Bone marrow (tissue), 2 donors: ENCODE measurements at places on chromosomes 3 and 15.

DNA sequence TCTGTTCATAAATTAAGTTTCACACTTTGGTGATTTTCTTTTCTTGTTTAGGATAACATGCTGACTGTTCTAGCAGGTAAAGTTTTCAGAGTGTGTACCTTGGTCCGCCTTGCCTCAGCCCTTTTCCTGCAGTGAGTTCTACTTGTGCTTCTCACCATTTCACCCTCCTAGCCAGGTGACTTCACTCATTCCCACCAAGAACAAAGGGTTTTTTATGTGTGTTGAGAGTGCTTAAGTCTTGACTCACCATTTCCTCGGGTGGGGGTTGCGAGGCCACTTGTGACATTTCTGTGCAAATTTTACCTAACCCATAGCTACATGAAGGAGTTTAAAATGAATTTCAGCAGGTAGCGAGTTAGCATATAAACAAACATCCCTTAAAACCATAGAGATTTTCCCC is 81.4 kb downstream of the C3orf38 start:
- DNase-seq = no peak

- no peak for DNase-seq
Measured at GRCh38 chr3:132726341-132726823, 4.2 kb upstream of the NPHP3 start.

GRCh38 chr3:128882719-128883118 is 3.3 kb downstream of the ACAD9 start:
- DNase-seq = no peak

DNA sequence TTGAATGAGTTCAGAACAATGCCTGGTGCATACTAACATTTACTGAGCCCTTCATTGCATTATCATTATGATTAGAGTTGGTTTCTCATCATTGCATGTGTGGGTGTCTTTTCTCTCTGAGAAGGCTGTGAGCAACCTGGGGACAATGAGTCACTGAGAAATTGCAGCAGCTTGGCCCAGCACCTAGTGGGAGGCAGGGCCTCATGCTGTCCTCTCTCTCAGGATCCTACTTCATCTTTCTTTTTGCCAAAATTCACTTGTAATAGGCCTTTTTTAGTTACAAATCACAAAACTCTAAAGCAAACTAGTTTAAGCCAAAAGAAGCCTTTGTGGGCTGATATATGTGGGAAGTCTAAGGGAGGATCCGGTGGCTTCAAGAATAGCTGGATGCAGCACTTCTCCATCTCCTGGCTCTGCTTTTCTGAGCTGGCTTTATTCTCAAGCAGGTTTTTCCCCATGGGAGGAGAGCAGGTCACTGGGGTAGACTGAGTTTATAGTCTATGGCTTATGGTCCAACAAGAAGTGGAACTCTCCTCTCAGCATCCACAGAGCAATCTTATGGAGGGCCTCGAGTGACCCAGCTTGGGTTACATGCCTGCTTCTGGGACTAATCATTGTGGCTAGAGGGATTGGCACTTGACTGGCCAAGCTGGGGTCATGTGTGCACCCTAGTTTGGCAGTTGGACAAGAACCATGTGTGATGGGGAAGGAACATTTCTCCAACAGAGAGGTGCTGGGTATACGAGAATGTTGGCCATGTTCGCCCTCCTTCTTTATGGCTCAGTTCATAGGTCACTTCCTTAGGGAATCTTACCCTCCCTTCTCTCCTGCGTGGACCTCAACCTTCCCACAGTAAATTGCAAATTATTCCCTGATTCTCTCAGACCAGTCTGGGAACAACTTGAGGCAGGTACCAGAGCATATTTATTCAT is 8.7 kb upstream of the CAMK1 start:
- no peak for DNase-seq

DNA sequence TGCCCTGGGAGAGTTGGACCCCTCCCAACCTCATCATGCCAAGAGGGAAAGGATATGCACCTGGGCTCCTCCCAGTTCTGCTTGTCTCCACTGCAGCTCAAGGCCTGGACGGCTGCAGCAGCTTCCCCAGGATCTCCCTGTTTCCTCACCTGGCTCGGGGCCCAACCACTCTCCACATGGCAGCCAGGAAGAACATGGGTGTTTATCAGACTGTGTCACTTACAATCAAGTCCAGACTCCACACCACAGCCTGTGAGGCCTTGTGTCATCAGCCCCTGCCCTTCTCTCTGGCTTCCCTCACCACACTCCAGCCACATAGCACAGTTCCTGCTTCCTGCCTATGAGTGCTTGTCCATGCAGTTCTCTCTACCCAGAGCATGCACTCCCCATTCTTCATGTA is 534.4 kb downstream of the EPHB1 start:
- no peak for DNase-seq

DNA sequence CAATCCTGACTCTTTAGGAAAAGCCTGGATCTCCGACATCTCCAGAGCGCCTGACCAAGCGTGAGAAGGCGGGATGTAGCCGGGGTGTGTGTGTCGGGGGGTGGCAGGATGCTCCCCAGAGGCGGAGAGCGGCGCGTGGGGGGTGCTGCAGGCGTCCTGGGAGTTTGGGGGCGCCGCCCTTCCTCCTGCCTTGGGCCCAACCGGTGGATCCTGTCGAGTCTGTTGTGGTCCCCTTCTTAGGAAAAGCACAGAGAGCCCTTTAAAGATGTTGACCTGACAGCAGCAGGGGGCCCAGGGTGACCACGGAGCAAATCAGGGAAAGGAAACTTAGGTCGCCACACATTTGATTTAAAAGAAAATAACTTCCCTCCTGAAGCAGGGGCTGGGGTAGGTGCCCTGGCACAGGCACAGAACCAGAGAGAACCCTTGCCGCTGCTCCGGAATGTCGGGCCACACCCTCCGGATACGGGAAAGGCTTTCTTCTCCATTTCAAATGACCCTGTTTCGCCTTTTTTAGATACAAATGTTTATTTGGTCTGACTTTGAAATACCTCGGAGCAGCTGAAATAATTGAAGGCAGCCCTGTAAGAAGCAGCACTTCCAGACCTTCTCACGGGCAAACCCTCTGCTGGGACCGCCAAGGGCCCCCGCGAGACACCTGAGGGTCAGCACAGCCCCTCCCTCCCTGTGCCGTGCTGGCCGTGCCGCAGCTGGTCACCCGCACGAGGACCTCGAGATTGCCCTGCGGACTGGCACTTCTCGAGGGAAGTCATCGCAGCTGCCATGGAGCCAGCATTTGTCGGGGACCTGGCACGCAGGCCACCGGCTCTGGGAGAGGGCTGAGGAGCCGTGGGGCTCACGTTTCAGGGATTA is 102.9 kb upstream of the KLF13 start:
- DNase-seq = no peak

DNA sequence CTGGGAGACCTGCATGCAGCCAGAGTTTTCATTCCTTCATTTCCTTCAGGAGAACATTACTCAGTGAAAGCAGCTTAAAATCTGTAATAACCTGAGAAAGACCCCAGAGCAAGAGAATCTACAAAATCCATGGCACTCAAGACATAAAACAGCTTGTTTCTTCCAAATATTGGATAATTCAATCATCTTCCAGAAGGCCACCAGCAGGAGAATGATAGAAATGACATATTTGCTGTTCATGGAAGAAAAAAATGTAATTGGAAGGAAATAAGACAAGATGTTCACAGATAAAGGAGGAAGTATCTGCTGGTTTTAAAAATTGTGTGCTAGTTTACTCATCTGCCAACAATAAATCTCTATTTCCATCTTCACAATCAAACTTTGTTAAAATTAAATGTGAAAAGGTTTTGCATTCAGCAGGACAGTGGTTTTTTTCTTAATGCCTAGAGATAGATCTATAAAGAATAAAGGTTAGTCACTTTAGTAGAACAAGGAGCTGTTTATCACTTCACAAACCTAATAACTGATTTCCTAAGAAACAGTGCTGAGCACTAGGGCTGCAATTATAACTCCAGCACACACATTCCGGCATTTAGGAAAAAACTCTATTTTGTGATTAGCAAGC is 530.8 kb downstream of the NSUN3 start:
- DNase-seq = no peak

DNA sequence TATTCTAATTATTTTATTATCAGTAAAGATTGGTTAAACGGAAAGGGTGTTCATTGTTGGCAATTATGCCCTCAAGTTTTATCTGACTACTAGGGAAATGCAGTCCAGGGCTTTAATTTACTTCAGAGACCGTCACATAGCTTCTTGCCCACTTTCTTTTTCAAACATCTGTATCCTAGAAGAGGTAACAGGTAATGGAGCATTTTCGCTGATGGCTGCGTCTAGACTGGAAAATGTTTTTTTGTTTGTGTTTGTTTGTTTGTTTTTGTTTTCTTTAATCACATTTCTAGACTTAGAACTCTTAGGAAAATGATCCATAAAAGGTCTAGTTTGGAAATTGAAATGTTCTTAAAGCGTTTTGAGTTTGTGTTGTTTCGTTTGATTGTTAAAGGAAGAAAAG is 71.4 kb downstream of the ANXA2 start:
- no peak for DNase-seq
